ENCODE measurements at places on chromosomes 11 and 22.

DNA sequence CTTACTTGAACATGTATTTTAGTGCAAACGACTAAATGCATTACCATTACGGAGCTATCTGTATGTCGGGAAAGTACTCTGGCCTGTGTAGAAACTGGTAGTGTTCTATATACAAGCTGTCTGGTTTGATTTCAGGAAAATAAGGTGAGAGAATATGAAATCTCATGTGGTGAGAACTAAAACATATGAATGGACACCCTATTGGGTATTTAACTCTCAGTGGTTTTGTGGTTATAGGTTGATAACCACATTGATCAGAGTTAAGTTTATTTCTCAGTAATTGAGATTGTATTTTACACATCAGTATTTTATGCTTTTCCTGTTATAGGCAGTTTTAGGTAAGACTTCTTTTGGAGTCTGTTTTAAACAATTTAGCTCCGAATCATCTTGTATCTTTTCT lies 10.4 kb downstream of the ANO5 start:
- DNase-seq, result no peak

DNA sequence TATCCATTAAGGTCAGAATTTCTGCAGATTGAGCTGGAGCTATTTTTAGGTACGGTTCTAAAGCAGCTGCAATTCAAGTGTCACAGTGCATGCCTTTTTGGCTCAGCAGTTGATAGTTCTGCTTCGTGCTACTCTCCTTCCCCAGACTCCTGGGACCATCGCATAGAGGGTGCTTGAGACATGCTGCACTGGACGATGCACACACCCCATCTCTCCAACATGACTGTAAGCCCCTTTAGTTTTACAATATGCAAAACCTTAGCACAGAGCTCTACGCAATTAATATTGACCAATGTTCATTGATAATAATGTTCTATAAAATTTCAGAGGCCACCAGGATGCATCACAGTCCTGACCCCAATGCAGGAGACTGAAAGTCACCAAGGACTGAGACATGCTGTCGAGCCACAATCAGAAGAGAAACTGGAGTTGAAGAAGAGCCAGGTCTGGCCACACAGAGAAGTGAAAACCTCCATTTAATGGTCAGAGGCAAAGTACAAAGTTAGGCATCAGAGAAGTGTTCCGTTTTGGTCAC lies 120.9 kb upstream of the ZC3H12C start:
- DNase-seq, result no peak

- DNase-seq, result no peak
Measured at GRCh38 chr11:124801014-124801413, 808 bp upstream of the MSANTD2 start.

- no peak for DNase-seq
Measured at GRCh38 chr11:60776167-60776566, 9.0 kb upstream of the MS4A10 start.

DNA sequence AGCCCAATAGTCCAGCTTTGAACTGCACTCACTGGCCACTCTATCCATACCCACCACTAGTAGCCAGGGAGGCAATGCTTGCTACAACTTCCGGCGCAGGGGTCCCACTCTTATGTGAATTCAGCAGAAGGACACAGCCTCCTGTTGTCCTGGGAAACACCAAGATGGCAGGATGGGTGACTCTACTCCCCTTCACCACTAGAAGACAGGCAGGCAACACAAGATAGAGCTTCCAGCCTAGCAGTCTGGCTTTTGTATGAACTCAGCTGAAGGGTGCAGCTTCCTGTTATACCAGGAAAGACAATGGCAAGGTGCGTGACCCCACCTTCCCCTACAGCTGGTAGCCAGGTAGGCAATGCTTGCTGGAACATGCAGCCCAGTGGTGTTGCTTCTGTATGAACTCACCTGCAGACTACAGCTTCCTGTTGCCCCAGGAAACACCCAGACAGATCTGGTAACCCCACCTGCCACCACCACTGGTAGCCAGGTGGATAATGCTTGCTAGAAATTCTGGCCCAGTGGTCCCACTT lies 205.2 kb upstream of the KIRREL3 start:
- no peak for DNase-seq

GRCh38 chr11:1037506-1038055 lies 1.1 kb upstream of the MUC6 start:
- DNase-seq, result no peak

DNA sequence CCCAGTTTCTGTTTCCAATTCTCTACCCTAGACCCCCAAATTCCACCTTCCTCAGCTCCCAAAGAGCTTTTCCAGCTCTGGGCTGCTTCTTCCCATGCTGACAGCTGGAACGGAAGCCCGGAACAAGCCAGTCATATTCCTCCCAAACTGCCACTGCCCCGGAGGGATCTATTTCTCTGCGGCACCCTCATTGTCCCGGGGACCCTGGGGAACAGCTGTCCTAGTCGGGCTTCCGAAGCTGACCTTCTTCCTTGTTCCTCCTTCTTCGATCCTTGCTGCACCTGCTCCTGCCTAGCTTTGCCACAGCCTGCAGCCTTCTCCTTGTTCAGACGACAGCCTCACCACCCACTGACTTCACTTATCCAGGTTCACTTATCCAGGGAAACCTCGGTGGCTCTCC lies 105.7 kb downstream of the TSPAN18 start:
- no peak for DNase-seq

GRCh38 chr22:44974454-44974853 lies 35.4 kb downstream of the PHF21B start:
- DNase-seq, result no peak

Measured in CD8-positive, alpha-beta memory T cell (primary cell).